ENCODE measurements at places on chromosomes 4 and X.
A peak's percentile ranks its signal among the peaks of the same experiment; 100 is the strongest.

DNA sequence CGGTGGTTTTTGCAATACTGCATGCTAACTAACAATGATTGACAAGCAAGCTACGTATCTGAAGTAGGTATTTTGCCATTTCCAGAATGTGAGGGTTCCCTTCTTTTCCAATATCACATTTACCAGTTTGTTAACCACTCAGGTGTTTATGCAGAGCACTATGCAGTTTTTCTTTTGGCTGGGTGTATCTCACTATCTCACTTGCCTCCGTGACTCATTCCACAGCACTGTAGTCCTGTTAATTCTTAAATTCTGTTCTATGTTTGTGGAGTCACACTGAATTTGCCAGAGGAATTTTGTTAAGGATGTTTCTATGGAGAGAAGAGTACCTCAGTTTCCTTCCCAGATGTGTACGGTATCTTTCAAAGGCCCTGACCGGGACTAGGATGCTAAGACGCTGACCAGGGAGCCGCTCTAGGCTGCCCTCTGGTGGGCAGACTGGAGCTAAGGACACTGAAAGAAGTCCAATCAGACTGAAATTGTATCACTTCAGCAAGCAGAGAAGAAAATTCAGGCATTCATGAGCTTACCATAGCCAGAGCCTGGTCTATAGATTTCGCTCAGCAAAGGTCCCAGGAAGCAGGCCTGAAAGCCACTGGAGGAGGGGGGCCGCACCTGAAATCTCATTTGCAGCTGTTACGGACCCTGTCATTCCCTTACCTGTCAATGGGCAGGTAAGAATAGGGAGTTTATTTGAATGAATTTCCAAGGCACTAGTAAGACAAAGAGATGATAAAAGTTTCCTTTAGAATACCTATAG, 388.4 kb upstream of the SPOCK3 start:
- peak; percentile 58 for DNase-seq

GRCh38 chrX:118062048-118062789, 54.4 kb downstream of the KLHL13 start:
- no peak for DNase-seq

- no peak for DNase-seq
Observed at GRCh38 chr4:14317351-14317750, 684.9 kb upstream of the CPEB2 start.

- DNase-seq, result no peak
Observed at GRCh38 chr4:102151696-102152095, 193.6 kb downstream of the SLC39A8 start.

DNA sequence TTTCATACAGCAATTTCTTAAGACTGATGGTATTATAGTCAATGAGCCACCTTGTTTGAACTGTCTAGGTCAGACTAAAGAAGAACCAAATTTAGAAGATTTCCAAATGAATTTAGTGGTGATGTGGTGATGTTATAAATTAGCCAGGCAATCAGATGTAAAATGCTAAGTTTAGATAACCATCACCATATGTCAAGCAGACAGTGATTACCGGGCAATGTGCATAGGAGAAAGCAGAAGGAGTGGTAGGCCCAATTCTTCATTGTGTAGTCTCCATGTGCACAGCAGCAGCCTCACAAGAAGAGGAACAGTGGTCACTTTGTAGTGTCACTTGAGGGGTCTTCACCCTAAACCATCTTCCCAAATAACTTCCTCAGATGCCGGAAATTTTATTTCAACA, 198.8 kb downstream of the ANTXR2 start:
- DNase-seq, result no peak

DNA sequence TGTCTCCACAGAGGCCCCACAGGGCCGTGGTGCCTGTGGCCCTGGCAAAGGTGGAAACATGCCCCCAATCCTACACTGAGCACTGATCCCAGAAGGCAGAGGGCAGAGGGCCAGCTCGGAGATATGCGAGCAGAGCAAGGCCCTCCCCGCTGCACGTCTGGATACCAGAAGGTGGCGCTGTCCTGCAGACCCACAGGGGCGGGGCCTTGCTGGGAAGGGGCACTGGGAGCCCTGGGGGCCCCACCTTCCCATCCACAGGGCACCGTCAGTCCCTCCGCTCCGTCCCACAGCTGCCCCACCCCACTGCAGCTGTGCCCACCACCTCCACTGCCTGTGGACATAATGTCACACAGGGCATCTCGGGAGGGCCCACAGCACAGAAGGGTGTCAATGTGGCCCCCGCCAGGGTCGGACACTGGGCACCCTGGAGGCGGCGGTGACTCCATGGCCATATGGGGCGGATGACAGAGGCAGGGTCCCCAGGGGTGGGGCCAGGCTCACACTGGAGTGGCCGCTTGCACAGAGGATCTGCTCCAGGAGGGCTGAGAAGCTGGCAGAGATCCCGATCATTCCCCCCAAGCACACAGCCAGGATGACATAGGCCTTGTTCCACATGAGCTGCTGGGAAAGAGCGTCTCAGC, 4.8 kb downstream of the SLC49A3 start:
- DNase-seq, result peak; percentile 30

DNA sequence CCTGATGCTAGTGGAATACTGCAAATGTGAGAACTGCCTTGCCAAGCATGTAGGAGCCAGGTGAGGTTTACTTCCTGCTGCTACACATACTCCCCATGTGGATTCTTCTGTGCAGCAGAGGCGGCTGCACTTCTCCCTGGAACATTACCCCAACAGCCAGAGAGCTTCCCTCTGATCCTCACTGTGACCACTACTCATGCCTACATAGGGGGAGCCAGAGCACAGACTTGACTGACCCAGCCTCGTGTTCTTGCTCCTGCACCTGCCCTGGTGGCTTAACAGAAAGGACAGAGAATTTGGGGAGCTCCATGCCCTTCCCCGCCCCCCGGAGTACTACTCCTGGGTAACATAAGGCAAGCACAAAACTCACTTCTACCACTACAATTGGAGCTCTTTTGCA, 38.4 kb downstream of the UGT2A2 start:
- DNase-seq, result no peak

Data from urothelium cell line (cell line).